ENCODE measurements at places on chromosomes 1 and 21.

GRCh38 chr1:176692431-176692830 lies 229.5 kb downstream of the PAPPA2 start:
- no peak for DNase-seq

- DNase-seq = no peak
These were observed 314.8 kb upstream of the C1orf87 start for GRCh38 chr1:60388092-60388987.

- no peak for DNase-seq
These were observed 111.9 kb upstream of the KAZN start for GRCh38 chr1:14486401-14487201.

DNA sequence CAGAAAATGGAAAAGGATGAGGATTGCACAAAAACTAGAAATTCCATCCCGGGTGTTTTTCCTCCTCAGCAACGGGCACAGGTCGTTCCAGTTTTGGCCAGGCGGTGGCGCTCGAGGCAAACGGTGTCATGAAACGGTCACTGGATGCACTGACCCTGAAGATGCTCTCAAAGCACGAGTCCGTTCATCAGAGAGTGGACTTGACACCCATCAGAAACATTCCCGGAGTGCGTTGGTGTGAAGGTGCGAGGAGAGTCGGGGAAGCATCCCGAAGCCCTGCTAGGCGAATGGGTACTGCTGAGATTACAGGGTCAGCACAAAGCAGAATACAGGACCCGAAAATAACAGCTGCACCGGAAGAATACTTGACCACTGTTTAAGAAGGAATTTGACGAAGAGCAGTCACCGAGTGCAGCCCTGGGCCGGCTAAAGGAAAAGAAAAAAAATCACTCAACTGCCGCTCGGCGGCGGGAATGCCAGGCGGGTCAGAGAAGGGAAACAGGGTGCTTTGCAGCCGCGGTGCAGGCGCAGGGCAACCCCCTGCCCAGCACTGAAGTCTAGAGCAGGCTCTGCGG lies 71.7 kb upstream of the ETS2 start:
- peak; percentile 94 for DNase-seq

- no peak for DNase-seq
These were observed 38.2 kb downstream of the NMNAT2 start for GRCh38 chr1:183379951-183380350.

GRCh38 chr1:111195002-111195684 lies 5.3 kb downstream of the DENND2D start:
- DNase-seq = no peak

DNA sequence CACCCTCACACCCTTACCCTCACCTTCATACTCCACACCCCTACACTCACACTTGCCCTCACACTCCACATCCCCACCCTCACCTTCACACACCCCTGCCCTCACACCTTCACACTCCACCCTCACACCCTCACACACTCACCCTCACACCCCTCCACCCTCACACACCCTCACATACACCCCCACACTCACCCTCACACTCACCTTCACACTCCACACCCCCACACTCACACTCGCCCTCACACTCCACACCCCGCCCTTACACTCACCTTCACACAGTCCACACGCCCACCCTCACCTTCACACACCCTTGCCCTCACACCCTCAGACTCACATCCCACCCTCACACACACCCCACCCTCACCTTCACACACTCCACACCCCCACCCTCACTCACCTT lies 43.6 kb upstream of the EDN2 start:
- DNase-seq = no peak

GRCh38 chr1:80436851-80437250 lies 1363.9 kb upstream of the ADGRL2 start:
- DNase-seq = no peak

GRCh38 chr1:75964760-75965408 lies 32.7 kb upstream of the ASB17 start:
- DNase-seq = no peak

DNA sequence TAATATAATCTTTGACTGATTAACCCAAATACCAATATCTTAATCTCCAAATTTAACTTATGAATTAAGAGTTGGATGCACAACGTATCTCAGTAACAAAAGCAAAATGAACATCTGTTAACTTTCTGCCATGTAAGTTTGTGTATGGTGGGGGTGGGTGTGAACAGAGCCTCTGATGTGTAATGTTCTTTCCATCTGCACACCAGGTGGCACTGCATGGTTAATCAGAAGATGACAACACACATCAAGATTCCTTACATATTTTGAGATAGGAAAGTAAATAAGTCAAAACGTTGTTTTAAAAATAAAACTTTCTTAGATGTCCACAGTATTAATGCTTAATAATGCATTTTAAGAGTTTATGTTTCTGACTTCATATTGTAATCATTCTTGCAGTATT lies 251.9 kb downstream of the DPYD start:
- DNase-seq = no peak

DNA sequence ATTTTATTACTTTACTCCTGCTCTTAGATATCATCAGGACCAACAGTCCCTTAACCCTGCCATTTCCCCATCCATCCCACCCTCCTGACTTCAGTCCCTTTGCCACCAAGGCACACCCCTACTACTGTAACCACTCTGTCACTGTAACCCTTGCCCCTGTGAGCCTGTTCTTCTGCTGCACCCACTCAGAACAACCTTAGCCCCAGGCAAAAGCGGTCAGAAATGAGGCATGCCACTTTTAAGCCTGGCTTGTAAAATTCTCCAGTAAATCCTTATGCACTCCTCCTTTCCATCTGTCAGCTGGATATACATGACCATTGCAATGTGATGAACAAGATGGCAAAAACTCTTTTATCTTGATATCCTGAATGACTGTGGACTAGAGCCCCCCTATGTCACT lies 555.0 kb upstream of the PLXNA2 start:
- no peak for DNase-seq

DNA sequence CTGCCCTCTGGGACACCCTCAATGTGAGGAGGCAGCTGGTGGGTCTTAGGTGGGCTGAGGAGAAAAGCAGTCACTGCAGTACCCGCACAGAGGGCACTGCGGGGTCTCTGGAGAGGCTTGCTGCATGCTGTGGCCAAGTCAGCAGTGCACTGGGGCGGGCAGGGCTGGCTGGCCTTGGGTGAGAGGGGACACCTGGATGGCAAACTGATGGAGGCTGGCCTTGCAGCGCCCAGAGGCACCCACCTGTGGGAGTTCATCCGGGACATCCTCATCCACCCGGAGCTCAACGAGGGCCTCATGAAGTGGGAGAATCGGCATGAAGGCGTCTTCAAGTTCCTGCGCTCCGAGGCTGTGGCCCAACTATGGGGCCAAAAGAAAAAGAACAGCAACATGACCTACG lies 3.2 kb downstream of the ELF3 start:
- no peak for DNase-seq

- no peak for DNase-seq
These were observed 3.2 kb downstream of the DISP3 start for GRCh38 chr1:11482198-11482597.

- DNase-seq = no peak
These were observed 37.1 kb downstream of the SLC30A1 start for GRCh38 chr1:211541720-211542477.

GRCh38 chr1:234498448-234499118 lies 19.6 kb upstream of the TARBP1 start:
- DNase-seq = no peak

DNA sequence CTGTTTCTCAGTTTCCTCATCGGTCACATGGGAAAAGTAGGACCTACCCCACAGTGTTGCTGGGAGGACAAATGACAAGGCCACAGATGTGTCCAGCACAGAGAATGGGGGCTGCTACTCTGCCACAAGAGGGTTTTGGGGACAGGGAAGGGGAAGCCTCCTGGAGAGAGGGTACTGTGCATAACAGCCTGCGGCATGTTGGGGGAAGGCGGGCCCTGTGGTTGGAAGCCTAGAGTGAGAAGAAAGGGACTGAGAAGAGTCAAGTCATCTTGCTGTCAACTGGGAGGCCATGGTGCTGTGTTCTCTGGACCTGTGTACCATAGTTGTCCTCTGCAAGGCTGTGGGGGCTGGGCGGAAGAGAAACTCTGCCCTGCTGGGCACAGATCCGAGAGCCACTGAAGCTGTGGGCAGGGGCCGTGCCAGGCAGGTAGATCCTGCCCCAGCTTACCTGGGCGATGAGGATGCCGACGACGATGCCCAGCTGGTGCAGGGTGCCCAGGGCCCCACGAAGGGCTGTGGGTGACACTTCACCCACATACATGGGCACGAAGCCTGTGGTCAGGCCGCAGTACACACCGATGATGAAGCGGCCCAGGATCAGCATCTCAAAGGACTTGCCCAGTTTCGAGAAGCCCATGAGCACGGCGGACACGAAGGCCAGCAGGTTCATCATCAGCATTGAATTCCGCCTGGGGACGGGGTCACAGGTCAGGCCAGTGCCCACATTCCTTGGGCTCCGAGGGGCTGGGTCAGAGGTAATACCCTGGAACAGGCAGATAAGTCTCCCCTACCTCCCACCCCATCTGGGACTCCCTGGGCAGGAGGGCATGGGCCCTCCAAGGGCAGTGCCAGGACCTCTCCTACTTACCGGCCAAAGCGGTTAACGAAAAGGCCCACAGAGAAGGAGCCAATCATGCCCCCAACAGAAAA lies 28.2 kb downstream of the SLC2A1 start:
- no peak for DNase-seq

- no peak for DNase-seq
These were observed 12.6 kb downstream of the GBP5 start for GRCh38 chr1:89260042-89260441.

DNA sequence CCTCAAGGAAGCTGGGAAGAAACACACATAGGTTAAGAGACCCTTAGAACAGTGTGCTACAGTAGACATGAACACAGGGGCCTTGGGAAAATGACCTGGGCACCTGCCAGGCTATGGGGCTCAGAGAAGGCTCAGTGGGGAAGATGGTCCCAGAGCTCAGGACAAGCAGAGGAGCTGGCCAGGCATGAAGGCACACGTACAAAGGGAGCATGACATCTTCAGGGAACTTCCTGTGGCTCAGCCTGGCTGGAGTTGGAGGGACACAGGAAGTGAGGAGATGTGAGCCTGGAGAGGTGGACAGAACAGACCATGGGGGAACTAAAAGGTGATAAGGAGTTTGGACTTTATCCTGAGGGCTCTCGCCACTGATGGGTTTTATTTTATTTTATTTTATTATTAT lies 3.8 kb upstream of the SLC50A1 start:
- no peak for DNase-seq

GRCh38 chr1:64923294-64923718 lies 43.0 kb downstream of the JAK1 start:
- DNase-seq = no peak
